ENCODE measurements at places on chromosomes 3 and 15.

DNA sequence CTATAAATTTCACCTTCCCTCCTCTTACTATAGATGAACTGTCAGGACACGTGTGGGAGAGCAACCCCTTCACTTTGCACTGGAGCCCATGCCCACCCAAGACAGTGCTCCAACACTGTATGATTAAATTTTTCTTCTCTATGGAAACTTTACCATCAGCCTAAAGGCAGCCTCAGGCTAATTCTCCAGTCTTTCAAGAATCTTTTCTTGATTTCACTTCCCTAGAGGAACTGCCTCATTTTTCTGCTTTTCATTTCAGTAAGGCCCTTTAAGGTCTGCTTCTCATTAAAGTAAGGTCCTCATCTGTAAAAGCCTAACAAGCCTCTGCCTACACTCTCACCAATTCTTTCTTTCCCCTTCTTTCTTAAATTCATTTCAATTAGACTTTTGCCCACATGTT lies 137.3 kb downstream of the KCNMB2 start:
- DNase-seq = no peak

- DNase-seq = no peak
Measured at GRCh38 chr3:59189526-59189925, 139.7 kb upstream of the CFAP20DC start.

GRCh38 chr3:134048278-134048996 lies 18.7 kb upstream of the SLCO2A1 start:
- DNase-seq = no peak

DNA sequence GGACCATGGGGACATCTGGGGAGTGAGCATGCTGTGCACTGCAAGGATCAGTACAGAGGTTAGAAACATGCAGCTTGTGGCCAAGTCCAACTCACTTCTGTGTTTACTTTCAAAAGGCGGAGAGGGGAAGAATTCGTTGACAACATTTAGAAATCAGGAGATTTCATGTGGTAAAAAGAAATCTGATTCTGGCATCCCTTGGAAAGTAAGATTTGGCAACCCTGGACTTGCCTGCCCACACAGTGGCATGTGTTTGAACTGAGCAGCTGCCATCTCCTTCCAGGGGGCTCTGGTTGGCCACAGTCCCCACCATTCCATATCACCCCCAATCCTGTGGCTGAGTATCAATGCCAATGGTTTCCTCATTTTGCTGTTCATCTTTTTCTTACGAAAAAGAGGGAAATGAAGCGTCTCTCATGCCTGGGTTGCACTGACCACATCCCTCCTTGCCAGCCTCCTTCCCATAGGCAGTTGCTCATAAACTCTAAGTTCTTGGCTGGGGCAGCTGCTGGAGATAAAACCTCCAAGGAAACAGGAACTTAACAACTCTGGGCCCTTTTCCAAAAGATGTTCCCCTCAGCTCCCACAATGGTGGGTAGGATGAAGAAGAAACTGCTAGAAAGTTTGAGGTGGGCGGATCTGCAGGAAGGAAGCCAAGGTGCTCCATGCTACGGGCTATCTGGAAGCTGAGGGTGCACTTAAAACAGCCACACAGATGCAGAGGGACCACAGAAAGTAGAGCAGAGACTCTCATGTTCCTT lies 29.2 kb downstream of the SLC6A11 start:
- DNase-seq = no peak
